ENCODE measurements at places on chromosomes 12 and 14. TPM values are rescaled to one million over a fixed set of nuclear protein-coding genes. Genes with fewer than 3 reads are reported as not detected.

Gene AHNAK2
- total RNA-seq: 68.7 TPM

DNA sequence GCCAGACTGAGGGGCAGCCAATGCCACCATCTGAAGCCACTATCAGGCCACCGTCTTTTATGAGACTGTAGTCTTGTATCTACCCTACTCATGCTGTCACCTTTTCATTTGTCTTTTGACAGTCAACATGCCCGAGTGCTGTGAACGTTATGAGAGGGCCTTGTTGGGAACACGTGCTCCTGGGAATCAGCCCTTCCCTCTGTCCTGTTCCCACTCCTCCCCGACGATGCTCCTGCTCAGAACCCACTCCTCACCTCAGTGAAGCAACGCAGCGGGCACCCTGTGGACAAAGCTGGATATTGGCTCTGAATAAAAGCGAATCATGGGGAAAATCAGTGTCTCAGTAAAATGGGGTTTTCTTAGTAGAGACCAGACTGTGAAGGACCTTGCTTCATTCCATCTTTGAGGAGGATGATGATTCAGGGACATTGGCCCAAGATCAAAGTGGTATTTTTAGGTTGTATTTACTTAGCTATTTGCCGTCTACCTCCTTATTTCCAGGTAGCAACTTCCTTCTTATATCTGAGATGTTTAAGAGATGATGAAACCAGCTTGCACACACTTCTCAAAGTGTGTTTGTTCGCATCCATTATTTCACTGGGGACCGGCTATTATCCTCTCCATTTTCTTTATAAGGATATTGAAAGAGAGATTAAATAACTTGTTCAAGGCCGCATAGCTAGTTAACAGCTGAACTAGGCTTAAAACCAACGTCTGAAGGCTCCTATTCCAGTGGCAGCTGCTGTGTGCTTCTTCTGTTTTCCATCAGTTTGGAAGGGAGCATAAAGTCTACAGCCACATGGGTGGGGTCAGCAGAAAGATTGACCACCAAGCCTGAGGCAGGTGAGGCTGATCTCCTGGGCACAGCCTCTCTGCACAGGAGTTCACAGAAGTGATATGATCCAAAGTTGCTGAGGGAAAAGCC is 43.9 kb upstream of the CTDSP2 start:
- DNase-seq: no peak

GRCh38 chr12:114767906-114768722 is 84.1 kb upstream of the TBX3 start:
- DNase-seq: no peak

DNA sequence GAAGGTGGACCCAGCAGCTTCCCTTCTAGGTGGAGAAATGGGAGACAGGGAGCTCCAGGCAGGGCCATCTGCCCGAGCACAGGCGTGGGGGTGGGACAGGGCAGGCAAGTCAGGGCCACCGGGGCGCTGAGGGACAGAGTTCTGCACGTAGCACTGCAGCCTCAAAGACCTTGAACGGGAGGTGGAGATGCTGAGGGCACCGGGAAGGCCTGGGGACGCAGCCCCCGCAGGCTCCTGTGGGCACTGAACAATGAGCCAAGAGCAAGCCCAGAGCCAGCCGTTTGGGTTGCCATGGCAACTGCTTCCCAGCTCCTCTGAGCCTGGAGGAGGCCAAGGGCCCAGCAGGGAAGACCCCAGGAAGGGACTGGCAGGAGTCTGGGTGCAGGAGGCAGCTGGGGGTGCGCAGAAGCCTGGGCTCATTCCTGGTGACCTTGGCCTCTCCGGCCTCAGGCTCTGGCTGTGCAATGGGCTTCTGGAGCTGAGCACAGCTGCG is 3.4 kb downstream of the LBHD2 start:
- DNase-seq: no peak

Gene CPNE8
- total RNA-seq: 12.5 TPM

GRCh38 chr14:86766469-86766868 is 1226.5 kb downstream of the GALC start:
- DNase-seq: no peak

- DNase-seq: no peak
Measured at GRCh38 chr14:89143595-89143994, 273.4 kb downstream of the FOXN3 start.

Gene ATN1
- 122 TPM for total RNA-seq

Gene XPOT
- 88.9 TPM for total RNA-seq

Gene SLC41A2
- 7.5 TPM for total RNA-seq

DNA sequence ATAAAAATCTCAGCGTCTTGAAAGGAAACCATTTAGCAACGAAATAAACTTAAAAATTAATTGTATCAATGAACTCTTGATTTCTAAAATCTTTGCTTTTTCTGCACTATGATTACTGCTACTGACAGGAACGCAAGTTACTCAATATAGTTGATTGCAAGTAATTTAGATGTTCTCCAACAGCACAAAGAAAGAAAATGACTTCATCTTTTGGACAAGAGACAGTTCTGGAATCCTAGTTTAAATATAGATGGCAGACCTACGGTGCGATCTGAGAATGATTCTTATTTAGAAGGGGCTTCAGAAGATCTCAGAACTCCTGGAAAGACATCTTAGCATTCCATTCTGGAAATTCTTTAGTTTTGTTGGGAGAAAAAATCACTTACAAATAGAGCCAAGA is 1.4 kb upstream of the SUDS3 start:
- DNase-seq: no peak

GRCh38 chr12:130428116-130428515 is 90.4 kb downstream of the PIWIL1 start:
- no peak for DNase-seq

- peak; percentile 71 for DNase-seq
Measured at GRCh38 chr14:52950410-52950897, 396 bp downstream of the FERMT2 start.

DNA sequence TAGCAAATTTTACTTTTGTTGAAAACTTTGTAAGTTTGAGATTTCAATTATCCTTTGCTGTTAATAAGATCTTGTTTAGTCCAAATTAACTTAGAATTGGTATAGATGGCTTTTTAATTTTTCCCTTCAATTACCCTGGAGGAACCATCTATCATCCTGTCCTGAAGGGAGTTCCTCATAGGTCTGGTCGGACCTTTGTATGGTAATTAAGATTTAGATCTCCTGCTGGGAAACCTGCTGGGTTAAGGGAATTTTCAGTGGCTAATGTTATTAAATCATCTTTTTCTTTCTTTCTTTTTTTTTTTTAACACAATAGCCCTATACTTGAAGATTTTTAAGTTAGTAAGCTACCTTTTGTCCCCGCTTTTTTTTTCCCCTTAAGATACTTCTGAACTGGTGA is 63.0 kb upstream of the PRMT8 start:
- no peak for DNase-seq

DNA sequence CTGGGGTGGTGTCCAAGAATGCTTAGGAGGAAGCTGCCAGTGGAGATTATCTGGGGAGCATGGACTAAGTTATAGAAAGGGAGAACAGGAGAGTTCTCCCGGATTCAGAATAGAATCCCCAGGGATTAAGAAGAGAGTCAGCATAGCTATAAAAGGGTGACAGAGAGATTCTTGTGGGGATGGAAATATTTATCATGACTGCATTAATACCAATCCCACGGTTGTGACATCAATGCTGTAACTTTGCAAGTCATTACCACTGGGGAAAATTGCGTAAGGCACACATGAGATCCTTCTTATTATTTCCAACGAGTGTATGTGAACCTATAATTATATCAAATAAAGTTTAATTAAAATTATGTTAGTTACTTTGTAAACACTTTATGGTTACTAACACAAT is 447.9 kb upstream of the TMEM132C start:
- DNase-seq: no peak

DNA sequence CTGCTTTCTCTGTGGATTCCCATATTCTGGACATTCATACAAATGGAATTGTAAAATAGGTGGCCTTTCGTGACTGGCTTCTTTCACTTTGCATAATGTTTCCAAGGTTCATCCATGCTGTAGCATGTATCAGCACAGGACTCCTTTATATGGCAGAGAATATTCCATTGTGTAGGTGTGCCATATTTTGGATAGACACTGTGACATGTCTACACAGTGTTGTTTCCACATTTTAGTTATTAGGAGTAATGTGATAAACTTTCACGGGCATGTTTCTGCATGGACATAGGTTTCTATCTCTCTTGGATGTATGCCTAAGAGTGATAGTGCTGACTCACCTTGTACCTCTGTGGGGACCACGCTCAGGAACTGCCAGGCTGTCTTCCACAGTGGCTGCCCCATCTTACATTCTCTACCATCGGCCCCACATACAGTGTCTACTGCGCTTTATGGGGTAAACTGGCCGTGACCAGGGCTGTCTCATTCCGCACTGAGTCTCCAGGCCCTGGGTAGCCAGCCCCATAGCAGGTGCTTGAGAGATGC is 7.1 kb upstream of the KRT84 start:
- no peak for DNase-seq

- no peak for DNase-seq
Measured at GRCh38 chr14:73237219-73237785, at the start of gene PAPLN. Gene PAPLN (plus strand): TSS chr14:73237506. CDS start chr14:73239779, 2,273 bp downstream.
